EH (cell line): ENCODE measurements at places on chromosomes 5 and 9.

GRCh38 chr5:96629774-96630173, 32.4 kb upstream of the CAST start:
- DNase-seq = peak; percentile 95

- DNase-seq = no peak
Observed at GRCh38 chr9:135440620-135441019, 39.0 kb upstream of the PPP1R26 start.

- DNase-seq = no peak
Observed at GRCh38 chr9:3963643-3964369, 336.1 kb downstream of the GLIS3 start.

DNA sequence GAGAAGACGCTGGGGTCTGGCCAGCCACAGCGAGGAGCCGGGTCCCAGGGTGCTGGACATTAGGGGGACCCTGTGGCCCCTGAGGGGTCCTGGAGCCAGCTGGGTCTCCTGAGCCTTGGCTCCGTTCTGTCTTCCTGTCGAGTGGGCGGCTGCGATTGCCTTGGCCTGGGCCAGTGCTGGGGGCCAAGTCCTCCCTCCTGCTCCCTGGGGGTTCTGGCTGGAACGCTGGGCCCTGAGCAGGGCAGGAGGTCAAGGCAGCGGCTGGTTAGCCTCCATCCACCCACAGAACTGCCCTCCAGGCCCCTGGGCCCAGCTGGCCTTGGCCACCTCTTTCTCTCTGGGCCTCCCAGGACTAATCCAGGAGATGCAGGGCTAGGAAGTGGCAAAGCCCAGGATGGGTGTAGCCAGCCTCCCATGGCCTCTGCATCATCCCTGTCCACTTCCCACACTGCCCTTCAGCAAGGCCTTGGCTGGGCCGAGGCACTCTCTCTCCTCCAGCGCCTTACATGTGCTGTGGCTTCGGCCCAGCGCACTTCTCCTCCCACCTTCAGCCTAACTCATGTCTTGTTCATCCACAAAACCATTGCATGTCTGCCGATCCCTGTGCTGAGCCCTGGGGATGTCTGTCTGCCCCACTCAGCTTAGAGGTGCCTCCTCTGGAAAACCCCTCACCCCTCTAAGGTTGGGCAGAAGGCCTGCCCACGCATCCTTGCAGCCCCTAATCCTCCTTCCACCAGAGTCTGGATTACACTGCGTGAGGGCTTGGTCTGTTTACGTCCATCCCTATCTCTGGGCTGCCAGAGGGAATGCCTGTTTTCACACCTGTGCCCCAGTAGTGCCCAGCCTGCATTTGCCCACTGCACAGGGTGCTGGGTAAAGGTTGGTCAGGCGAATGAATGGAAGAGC, 5.0 kb downstream of the LAMC3 start:
- DNase-seq = no peak

DNA sequence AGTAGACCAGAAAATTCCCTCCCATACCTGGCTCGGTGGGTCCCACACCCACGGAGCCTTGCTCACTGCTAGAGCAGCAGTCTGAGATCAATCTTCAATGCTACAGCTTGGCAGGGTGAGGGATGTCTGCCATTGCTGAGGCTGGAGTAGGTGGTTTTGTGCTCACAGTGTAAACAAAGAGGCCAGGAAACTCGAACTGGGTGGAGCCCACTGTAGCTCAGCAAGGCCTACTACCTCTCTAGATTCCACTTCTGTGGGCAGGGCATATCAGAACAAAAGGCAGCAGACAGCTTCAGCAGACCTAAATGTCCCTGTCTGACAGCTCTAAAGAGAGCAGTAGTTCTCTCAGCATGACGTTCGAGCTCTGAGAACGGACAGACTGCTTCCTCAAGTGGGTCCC, 5.6 kb upstream of the GZMA start:
- no peak for DNase-seq

- no peak for DNase-seq
Observed at GRCh38 chr9:73210886-73211666, 59.4 kb downstream of the ANXA1 start.

GRCh38 chr5:151911011-151911410, 13.6 kb downstream of the GLRA1 start:
- no peak for DNase-seq

DNA sequence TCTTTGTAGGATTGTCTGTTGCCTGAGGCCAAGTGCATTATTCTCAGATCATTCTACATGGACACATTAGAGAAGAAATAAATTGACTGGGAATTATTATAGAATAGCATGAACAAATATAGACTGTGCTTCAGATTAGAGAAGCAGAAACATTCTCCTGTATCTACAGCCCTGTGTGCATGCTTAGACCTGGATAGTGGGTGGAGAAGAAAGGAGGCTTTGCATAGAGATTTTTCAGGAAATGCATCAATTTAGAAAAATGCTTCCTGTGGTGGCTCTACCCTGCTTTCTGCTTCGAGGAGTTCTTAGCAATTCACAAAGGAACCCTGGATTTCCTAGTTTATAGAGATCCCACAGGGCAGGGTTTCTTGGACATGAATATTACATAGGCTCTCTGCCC, 66.7 kb downstream of the IRX1 start:
- DNase-seq = no peak

GRCh38 chr9:94157050-94157801, 73.0 kb downstream of the PTPDC1 start:
- peak; percentile 64 for DNase-seq

DNA sequence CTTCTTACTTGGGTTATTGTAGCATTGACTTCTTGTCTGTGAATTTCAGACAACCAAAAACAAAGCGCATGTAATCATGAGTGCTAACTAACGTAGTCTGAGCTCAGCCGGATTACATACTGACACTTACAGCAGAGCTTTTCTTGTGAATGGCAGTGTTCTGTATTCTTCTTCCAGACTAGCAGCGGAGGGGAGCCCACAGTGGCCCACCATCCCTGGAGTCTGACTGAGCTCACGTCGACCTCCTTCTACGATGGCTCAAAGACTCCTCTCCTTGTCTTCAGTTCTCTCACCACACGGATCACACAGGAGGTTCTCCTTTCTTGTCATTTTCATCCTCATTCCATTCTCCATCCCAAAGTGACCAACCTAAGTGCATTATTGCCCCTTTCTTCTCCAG, 211.4 kb downstream of the CHSY3 start:
- DNase-seq = no peak

GRCh38 chr9:2962471-2963172, 118.7 kb upstream of the PUM3 start:
- DNase-seq = no peak

GRCh38 chr9:36148311-36149051, 11.9 kb downstream of the GLIPR2 start:
- DNase-seq = peak; percentile 99

DNA sequence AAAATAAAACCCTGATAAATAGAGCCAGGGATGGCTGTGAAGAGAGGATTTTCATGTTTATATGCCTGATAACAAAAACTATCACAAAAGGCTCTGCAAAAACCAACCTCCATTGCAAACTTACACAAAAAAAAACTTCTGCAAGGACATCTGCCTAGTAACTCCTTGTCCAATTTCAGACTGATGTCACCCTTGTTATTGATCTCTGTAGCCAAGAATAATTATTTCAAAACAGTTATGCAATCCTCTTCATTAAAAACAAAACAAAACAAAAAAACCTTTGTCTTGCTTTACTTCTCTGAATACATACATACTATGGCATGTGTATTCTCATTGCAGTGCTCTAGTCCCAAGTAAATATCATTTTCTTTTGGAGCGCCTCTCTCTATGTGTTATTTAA, 49.7 kb downstream of the PHAX start:
- no peak for DNase-seq

DNA sequence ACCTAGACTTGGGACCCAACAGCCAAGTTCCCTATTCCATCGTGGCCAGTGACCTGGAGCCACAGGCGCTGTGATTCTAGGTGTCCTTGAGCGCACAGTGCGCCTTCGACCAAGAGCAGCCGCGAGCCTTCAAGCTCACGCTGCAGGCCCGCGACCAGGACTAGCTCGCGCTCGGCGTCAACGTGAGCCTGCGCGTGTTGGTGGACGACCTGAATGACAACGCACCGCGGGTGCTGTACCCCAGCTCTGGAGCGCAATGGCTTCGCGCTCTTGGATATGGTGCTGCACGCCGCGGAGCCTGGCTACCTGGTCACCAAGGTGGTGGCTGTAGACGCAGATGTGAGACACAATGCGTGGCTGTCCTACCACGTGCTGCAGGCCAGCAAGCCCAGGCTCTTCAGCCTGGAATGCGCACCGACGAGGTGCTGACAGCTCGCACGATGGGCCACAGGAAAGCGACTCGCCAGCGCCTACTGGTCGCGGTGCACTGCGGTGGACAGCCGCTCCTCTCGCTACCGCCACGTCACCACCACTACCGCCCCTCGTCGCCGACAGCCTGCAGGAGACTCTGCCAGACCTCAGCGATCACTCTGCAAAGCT, 11.4 kb downstream of the PCDHGA12 start:
- no peak for DNase-seq

DNA sequence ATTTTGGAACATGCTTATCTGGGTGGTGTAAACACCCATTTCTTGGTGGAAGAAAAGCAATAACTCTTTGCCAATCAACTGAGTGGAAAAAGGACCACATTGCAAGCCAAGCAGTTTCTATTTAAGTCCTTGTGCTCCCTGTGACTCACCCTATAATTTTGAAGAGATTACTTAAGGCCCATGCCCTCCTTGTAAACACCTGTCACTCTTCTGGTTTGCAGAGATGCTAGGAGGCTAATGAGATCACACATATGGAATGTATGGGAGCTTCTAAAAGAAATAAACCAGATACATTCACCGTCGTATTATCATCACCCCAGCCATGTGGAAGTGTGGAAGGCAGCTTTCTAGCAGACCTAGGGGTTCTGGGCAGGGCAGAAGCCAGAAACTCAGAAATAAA, 337.1 kb downstream of the GADD45G start:
- peak; percentile 76 for DNase-seq

- peak; percentile 72 for DNase-seq
Observed at GRCh38 chr9:92808726-92809451, 44.3 kb upstream of the BICD2 start.

GRCh38 chr5:159240301-159240870, 22.7 kb upstream of the UBLCP1 start:
- DNase-seq = peak; percentile 94

- no peak for DNase-seq
Observed at GRCh38 chr5:171400169-171400568, 12.5 kb downstream of the NPM1 start.

GRCh38 chr5:150075233-150075632, 11.1 kb downstream of the CSF1R start:
- DNase-seq = no peak

- no peak for DNase-seq
Observed at GRCh38 chr5:65261499-65261898, 220.2 kb downstream of the ADAMTS6 start.

GRCh38 chr9:121451586-121451985, 48.1 kb downstream of the GGTA1 start:
- DNase-seq = no peak

- DNase-seq = no peak
Observed at GRCh38 chr9:87120610-87121009, 173.3 kb upstream of the GAS1 start.
